ENCODE measurements at places on chromosomes 5 and 9.

- DNase-seq = peak; percentile 26
Observed at GRCh38 chr5:78509884-78510769, 138.4 kb downstream of the LHFPL2 start.

- no peak for DNase-seq
Observed at GRCh38 chr5:83973925-83974815, 253.5 kb upstream of the HAPLN1 start.

GRCh38 chr5:113776168-113776567 is 262.7 kb downstream of the YTHDC2 start:
- DNase-seq = no peak

DNA sequence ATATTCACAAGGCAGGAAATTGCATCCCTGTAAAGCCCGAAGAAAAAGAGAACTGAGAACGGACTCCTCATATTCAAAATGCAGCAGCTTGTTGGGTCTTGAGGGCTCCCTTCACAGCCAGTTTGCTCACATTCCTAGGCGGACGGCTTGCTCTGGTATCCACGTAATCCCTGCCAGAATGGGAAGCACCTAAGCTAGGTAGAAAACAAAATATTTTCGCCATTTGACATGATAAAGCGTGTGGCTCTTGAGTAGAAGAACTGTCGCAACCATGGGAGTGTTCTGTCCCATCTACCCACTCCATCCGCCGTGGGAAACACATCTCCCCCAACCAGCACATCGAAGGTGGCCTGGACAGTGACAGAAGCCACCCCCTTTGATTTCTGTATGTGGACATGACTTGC is 183.1 kb downstream of the GAS1 start:
- DNase-seq = no peak

DNA sequence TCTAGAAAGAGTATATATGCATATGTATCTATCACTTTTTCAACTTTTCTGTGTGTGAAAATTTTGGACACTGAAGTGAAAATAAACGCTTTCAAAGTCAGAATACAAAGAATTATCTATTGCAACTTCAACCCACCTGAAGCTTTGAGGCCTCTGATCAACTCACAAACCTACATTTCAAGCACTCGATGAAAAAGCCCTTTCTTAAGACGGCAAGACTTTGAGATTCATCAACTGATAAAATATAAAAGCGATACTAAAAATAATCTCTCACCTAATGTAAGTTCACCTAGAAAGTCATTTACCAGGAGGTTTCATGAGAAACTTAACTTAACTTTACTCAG is 1.2 kb downstream of the GOLPH3 start:
- no peak for DNase-seq

DNA sequence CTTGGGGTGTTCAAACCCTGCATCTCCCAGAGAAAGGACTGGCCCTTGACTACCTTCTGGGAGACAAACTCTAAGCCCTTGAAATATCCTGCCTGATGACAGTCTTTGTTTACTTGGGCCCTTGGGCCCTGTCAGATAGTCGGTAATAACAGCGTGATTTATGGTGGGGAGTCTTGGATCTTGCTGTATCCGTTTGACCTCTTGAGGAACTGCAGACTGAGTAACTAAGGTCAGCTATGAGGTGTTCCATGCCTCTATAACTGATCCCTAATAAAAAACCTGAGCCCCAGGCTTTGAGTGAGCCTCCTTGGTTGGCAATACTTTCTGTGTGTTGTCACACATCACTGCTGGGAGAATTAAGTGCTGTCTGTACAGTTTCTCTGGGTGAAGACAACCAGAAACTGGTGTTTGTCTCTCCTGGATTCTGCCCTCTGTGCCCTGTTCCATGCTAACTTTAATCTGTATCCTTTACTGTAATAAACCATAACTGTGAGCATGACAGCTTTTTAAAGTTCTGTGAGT is 56.2 kb upstream of the ANKRD33B start:
- DNase-seq = peak; percentile 45

DNA sequence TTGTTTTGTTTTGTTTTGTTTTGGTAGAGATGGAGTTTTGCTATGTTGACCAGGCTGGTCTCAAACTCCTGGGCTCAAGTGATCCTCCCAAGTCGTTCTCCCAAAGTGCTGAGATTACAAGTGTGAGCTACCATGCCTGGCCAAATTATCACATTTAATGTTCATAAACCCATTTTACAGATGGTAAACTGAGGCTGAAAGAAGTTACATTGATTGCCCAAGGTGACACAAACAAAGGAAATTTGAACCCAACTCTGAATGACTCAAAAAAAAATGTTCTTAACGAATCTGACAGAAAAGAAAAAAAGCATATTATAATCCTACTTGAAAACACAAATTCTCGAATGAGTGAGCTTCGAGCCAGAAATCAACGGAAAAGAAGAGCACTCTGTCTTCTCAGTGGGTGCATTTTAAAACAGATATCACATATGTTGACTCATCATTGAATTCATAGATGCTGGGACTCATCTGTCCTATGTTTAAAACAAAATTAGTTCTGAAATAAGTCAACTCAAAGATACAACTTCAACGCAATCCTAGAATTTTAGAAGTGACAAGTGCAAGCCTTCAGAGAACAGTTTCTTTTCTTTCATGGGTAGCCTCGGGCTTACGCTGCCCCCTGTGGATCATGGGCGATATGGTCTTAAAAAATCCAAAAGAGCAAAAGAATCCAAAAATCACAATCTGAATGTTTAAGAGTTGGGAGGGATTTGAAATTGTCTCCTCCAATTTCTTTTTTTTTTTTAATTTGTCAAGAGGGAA is 28.4 kb downstream of the TIMD4 start:
- no peak for DNase-seq

DNA sequence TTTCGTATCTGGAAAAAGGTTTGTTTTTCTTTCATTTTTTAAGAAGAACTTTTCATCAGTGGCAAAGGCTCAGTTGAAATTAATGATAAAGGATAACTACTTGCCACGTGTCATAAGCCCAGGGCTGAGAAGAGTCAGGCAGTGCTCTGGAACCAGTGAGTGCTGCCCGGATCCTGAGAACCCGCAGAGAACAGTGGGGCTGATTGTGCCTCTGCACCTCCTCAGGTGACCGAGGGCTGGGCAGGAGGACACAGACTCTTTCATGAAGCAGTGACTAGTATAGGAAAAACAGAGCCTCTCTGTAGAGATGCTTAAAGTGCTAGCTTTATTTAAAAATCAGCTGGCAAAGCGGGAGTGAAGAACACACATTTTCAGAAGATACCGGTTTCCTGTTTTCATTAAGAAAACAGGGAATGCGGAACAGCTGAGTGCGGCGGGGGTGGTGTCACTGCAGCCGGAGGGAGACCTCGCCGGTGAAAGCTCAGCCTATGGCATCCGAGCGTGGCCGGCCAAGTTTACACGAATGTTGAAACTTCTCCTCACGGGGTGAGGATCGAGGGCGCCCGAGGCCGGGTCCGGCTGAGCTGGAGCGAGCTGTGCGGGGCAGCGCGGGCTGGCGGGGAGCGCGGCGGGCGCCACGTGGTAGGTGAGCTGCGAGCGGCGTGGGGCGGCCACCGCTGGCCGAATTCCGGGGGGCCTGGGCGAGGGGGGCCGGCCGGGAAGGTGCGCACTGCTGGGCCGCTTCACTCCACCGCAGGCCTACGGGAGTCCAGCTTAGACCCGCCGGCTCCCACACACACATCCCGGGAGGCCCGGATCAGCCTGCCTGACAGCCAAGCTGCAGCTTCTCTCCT is 134.7 kb upstream of the DMRT1 start:
- peak; percentile 1 for DNase-seq

DNA sequence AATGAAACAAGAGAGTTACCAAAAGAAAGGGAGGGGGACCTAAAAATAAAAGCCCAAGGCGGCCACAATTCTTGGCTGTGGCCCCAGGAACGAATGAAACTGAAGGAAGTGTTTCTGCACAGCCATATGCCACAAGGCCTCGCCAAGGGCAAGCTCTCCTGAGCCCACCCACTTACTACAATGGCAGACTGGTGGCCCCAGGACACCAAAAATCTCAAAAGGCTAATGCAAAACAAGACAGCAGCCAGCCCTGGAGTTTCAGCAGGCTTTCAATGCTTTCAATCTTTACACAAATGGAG is 4.0 kb downstream of the CAMSAP1 start:
- DNase-seq = no peak

- no peak for DNase-seq
Observed at GRCh38 chr5:154197801-154198491, 7.4 kb downstream of the GALNT10 start.

GRCh38 chr9:34896112-34896511 is 62.0 kb upstream of the PHF24 start:
- DNase-seq = no peak

GRCh38 chr9:136807281-136808074 is at the start of gene RABL6:
Gene RABL6, plus strand, starts transcription at chr9:136807948. Its CDS starts 249 bp downstream, at chr9:136808197.
- peak; percentile 65 for DNase-seq

GRCh38 chr9:106682420-106682819 is 180.5 kb upstream of the ZNF462 start:
- DNase-seq = no peak

DNA sequence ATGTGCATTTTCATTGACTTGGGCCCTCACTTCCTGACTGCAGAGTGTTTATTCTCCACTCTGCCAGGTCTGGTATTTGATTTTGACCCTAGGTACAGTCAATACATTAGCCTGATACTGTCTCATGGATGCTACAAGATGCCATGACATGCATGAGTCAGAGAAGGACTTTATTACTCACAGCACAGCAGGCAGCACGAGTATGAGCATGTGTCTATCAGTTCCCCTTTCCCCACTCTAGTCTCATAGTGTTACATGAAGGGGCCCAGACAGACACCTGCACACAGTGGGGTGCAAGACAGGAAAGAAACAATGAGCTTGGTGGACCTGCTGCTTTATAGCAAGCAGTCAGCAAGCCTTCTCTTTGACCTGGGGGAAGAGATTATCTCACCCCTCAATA is 19.6 kb downstream of the ITGA2 start:
- DNase-seq = no peak

DNA sequence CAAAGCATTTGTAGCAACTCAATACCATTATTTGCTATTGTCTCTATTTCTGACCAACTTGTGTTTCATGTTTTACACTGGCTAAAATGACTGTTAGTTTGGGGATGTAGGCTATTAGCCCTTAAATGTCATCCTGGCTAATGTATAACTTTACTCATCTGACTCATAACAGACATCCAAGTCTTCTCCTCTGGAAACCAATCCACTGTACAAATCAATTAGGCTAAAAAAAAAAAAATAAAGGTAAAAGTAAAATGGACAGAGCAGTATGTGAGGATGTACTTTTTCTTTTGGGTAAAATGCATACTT is 20.6 kb downstream of the MEGF9 start:
- DNase-seq = no peak

- DNase-seq = no peak
Observed at GRCh38 chr5:150625831-150626746, 14.4 kb upstream of the SYNPO start.

DNA sequence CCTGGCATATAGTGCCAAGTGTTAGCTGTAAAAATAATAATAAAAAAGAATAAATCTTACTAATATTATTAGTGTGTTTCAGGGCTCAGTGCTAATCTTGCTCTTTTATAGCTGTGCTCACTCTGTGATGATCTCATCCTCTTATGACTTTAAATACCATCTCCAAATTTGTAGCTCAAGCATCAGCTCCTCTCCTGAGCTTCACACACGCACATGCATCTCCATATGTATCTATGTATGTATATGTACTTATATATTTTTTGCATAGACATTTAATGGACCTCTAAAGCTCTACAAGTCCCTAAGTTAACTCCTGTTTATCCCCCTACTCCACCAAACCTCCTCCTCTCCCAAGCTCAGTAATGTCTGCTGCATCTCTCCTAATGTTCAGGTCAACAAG is 170.8 kb upstream of the NR3C1 start:
- no peak for DNase-seq

DNA sequence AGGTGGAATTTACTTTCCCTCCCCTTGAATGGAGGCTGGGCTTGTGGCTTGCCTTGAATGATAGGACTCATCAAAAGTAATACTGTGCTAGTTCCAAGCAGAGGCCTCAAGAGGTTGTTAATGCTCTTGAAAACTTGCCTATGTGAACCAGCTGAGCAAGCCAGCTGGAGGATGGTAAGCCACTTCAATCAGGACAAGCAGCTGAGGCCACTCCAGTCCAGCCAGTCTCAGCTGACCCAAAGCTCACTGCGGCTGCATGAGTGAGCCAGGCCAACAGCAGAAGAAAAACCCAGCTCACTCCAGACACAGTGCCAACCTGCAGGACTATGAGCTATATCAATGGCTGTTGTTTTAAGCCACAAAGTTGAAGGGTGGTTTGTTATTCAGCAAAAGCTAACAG is 182.8 kb downstream of the MCTP1 start:
- DNase-seq = no peak

DNA sequence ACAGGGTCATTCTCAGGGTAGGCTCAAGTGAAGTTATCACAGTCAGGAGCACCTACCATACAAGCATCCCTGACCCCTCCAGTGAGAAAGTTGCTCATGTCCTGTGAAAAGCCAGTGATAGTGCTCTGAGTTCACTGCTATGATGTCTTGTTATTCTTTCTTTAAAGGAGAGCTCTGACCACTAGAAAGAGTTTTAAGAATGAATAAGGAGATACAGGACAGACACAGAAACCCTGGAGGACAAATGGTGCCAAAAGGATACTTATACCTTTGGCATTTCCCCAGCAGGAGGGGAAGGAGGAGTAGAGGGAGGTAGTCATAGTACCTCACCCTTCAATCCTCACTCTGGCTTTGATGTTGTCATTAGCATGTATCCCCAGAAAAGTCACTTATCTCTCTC is 84.0 kb upstream of the AGXT2 start:
- DNase-seq = no peak

GRCh38 chr5:127492854-127493738 is 24.3 kb upstream of the PRRC1 start:
- peak; percentile 66 for DNase-seq

DNA sequence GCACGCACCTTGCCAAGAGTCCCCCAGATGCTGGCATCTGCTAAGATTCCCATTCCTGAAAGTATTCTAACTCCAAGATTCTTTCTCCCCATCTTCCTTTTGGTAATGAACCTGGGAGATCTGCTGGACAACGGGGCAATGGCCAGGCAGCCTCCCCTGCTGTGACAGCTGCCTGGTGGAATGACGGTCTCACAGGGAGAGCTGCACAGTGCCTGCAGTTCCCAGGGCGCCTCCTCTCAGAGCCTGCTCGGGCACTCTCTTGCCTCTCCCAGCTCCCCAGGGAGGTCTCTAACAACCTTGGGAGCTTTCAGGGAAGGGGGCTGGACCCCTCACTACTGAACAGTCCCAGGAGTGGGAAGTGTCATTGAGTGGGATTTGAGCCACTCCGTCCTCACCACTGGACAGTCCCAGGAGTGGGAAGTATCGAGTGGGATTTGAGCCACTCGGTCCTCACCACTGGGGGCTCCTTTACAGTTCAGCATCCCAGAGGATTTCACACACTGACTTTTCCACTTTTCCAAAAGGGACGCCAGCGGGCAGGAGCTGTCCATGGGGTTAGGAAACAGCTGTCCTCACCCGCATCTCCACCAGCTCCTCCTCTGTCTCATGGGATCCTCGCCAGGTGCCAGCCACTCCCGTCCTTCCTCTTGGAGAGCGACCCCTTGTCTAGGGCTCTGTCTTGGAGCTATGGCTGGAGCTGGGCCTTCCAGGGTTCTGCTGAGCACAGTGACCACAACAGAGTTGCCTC is 65.7 kb downstream of the ADAMTS2 start:
- DNase-seq = peak; percentile 57

- DNase-seq = no peak
Observed at GRCh38 chr5:163373436-163374084, 63.8 kb upstream of the CCNG1 start.

GRCh38 chr5:171355302-171355724 is 32.3 kb upstream of the NPM1 start:
- no peak for DNase-seq

GRCh38 chr5:35195472-35195852 is 34.8 kb downstream of the PRLR start:
- no peak for DNase-seq

GRCh38 chr9:89359751-89360261 is 41.5 kb downstream of the SECISBP2 start:
- DNase-seq = no peak

- DNase-seq = peak; percentile 41
Observed at GRCh38 chr9:136160381-136160841, 41.7 kb upstream of the TMEM250 start.
